ENCODE measurements at places on chromosomes 5 and 9.

GRCh38 chr5:43601454-43602260, 1.3 kb upstream of the NNT start:
- no peak for DNase-seq

- DNase-seq = no peak
Measured at GRCh38 chr5:142697356-142698255, 11.7 kb upstream of the FGF1 start.

GRCh38 chr5:89584339-89584956, 701.5 kb upstream of the MEF2C start:
- DNase-seq = no peak

GRCh38 chr9:126292736-126293521, 33.7 kb upstream of the MVB12B start:
- DNase-seq = no peak

DNA sequence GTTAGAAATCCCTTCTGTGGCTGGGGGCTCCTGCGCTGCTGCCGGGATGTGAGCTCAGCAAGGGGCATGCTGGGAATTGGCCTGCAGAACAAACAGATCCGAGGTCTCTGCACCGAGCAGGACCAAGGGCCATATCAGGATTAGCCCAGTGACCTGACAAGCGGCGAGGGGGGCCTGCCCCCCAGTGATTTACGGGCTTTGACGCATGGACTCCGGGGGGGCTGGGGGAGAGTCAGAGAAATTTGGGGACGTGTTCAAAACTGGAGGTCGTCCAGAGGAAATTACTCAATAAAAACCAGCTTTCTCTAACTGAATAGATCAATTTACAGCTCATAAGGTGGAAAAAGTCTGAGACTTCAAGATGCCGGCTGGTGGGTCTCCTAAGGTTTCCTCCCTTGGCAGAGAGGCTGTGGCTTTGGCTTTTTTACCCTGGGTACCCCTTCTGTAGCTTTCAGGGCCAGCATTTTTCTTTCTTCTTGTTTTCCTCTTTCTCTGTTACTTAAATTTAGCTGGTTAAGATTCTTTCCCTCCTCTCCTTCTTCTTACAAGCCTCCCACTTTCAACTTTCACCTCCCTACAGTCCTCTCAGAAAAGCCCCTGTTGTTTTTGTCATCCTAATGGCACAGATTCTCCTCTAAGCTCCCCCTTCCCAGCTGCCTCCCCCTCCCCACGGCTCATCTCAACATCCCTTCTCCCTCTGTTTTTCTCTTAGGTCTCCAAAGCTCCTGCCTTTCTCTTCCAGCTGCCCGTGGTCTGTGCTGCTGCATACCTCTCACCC, 551.0 kb downstream of the CCDC171 start:
- DNase-seq = no peak

DNA sequence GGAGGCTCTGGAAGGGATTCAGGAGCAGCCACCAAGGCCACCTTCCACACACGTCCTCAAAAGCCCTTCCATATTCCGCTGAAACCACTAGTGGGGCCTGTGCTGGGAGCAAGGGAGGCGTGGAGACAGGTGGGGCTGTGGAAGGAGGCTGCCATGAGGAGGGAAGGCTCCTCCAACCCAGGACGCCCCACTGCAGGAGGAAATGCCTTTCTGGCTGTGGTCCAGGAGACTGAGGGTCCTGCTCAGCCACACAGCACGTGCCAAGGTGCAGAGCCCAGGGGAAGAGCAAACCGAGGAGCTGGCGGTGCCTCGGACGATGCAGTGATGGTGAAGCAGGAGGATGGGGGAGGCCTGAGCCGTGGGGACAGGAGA, 49.5 kb downstream of the ADAMTS2 start:
- no peak for DNase-seq

GRCh38 chr5:7066471-7067235, 329.3 kb upstream of the ADCY2 start:
- DNase-seq = no peak

DNA sequence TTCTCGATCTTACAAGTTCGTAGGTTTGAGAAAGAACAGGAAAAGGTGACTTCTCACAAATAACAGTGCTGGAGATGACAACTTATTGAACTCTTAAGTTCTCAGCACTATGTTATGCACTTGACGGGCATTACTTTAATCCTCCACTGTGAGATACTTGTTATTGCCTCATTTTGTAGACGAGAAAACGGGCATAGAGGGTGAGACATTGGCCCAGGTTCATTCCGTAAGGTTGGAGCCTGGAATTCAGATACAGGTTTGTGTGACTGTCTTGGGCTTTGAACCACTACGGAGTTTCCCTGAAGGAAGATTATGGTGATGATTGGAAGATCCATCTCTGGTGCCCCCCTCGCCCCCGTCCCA, 657 bp downstream of the MAT2B start:
- no peak for DNase-seq

GRCh38 chr9:110588296-110588695, 8.8 kb upstream of the SVEP1 start:
- no peak for DNase-seq

DNA sequence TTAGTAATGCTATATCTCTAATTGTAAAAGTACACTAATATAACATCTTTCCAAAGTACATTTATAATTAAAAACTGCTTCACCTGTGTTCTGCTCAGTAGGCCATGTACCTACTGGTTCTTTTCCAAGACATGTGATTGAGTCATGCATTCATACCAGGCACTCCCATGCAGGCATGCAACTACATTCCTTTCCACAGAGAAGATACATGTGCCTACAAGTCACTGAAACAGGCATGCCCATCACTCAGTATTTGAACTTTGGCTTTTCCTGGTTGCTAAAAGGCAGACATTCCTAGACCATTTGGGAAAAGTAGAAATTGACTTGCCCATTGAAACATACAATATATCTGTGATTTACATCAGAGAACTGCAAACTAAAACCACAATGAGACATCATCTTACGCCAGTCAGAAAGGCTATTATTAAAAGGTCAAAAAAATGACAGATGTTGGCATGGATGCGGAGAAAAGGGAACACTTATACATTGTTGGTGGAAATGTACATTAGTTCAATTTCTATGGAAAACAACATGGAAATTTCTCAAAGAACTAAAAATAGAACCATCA, 148.3 kb upstream of the MOCS2 start:
- no peak for DNase-seq

DNA sequence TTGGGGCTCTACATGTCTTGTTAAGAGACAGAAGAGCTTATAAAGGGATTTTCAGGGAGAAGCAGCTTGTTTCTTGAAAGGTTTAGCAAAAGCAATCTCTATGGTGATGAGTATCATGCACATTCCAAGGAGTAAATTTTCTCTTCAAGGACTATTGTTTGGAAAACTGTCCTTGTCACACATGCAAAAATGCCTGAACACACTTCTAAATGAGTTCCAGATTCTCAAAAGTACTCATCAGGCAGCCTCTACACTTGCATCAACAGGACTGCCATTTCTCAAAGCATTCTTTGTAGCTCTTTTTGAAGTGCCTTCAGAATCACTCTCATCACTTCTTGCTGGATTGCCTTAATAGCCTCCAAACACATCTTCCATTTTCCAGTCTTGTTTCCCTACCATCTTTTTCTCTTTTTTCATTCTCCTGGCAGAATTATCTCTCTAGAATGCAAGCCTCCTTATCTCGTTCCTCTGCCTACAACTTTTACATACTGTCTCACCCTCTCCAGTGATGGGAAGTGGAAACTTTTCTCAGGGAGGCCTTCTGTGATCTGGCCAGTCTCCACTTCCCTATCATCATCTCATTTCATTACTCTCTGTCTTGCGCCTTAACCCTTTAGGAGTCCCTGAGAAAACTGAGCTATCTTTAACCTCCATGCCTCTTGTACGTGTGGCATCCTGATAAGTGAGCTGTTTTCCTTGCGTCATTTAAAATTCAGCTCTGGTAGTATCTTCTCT, 631.5 kb upstream of the TLE4 start:
- DNase-seq = no peak

Data from NCI-H2171 (cell line).